Cardiac muscle cell (in vitro differentiated cells and primary cell): ENCODE measurements at places on chromosomes 3 and 15.

DNA sequence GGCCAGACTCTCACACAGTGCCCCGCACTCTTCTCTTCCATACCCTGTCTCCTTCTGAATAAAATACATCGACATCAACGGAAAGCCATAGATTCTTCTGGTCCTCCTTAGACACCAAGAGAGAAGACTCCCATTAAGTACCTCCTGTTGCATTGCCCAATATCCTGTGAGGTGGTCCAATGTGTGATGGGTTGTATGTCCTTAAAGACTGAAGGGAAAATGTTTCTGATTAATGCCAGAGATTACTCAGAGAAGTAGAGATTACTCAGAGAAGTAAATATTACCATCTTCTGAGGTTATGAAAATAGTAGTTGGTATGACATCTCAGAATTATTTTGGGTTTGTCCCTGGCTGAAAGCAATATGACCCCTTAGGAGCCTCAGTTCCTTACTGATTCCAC is 60.8 kb upstream of the GALNT15 start:
- DNase-seq, result no peak

DNA sequence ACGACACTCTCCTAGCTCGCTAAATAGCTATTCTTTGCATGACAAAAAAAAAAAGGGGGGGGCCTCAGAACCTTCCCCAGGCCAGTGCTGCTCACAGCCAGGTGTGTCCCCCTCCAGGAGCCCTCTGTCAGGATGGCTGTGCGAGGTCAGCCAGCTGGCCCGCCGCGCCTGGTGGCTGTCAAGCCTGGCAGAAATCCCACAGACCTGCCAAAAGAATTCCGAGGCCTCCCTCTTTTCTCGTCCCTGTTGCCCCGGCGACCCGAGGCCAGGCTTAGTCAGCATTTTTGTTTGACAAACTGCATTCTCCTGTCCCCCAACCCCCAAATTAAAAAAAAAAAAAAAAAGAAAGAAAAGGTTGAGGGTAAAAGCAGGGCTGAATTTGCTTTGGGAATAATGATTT is 61.9 kb downstream of the TM4SF4 start:
- peak; percentile 72 for DNase-seq

GRCh38 chr15:29268706-29269484 is 727 bp downstream of the NSMCE3 start:
- DNase-seq, result peak; percentile 10

GRCh38 chr15:48059791-48060190 is 61.0 kb upstream of the SLC24A5 start:
- peak; percentile 29 for DNase-seq

DNA sequence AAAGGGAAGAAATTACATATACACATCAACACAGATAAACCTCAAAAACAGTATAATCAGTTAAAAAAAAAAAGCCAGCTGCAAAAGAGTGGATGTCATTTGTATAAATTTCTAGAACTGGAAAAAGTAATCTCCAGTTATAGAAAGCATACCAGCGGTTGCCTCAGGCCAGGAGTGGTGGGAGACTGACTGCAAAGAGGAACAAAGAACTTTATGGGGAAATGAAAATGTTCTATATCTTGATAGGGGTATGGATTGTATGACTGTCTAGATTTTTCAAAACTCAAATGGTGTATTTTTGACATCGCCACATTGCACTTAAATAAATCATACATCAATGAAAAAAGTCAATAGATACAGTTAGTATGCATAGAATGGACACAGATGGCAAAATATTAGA is 241.6 kb downstream of the SCAPER start:
- no peak for DNase-seq

DNA sequence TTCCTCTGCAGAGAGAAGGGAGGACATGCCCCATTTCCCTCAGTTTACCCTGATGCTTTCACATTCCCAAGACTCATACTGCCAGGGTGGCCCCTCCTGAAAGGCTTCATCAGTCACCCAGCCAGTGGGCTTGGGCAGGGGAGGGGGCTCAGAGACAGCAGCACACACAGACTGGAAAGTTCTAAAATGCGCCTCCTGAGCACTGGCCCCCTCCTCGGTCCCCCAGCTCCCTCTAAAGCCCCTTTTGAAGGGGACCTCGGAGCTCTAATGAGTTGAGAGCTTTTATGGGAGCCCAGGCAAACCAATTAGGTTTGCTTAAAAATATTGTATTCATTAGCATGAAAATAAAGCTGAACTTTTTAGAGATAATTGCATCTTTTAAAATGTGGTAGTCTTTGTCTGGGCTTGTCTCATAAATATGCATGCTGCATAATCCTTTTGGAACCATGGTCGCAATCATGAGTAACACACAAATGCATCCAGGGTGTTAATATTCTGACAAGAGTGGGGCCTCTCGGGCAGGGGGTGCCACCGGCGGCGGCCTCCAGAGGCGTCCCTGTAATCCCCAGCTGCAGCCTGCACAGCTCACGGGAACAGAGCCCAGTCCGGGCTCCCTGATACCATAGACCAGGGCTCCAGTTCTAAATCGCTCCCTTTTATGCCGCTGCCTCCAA is 78.5 kb downstream of the RPLP1 start:
- no peak for DNase-seq

GRCh38 chr3:175651716-175652115 is 792.6 kb downstream of the NAALADL2 start:
- no peak for DNase-seq

- no peak for DNase-seq
These were observed 567.7 kb upstream of the TBL1XR1 start for GRCh38 chr3:177764933-177765332.
